ENCODE measurements at places on chromosomes 3 and 15.

DNA sequence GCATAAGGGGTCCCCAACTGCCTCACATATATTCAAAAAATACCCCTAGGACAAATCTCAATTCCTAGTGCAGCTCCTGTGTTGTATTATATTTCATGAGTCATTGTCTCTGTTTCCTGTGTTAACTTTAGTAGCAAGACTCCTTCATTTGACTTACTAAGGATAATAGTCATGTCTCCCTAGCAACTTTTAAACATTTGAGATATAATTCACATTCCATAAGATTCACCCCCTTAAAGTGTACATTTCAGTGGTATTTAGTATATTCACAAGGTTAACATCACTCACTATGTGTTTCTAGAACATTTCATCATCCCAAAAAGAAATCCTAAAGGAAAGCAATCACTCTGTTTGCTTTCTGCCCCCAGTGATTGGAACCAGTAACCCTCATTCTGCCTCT lies 121.3 kb upstream of the WNT7A start:
- no peak for DNase-seq

- no peak for DNase-seq
Observed at GRCh38 chr3:120567370-120568201, 28.6 kb upstream of the NDUFB4 start.

DNA sequence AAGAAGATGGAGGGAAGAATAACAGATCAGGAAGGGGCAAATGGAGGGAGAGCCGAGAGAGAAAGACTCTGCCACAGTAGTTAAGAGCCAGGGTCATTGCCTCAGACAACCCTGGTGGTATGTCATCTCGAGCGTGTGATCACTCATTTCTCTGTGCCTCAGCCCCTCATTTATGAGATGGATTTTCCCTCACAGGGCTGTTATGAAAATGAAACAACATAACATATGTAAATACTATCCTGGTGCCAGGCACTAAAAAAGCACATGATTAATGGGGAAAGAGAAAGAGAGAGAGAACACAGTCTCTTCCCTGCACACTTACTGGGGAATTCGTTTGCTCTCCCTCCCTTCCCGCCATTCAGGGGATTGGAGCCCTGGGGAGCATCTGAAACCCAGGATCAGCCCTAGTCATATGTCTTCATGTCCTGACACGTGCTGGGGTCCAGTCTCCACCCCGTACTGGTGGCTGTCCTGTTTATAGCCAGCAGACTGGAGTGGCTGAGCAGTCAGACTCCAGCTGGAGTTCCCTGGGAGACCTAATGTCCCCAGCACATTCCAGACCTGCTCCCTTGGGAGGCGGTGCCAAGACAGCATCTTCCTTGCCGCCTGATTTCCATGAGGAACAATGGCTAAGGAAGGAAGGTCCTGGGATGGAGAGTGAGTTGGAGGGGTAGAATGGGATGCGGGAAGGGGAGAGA lies 14.7 kb upstream of the AMOTL2 start:
- DNase-seq, result no peak

DNA sequence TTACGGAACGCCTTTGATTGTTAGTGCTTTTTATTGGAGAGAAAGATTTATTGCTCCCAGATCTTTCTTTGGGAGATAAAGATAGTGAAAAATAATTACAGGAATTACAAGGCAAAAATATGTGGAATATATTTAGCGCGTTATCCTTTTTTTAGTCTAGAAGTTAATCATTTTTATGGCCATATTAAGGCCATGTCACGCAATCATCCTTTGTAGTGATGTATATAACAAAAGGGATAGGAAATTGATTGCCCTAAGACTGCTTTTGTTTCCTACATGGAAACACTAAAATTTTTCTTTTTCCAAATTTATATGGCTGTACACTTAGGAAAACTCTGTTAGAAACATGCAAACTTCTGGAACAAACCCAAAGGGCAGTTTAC lies 1.5 kb downstream of the TRPC1 start:
- no peak for DNase-seq

DNA sequence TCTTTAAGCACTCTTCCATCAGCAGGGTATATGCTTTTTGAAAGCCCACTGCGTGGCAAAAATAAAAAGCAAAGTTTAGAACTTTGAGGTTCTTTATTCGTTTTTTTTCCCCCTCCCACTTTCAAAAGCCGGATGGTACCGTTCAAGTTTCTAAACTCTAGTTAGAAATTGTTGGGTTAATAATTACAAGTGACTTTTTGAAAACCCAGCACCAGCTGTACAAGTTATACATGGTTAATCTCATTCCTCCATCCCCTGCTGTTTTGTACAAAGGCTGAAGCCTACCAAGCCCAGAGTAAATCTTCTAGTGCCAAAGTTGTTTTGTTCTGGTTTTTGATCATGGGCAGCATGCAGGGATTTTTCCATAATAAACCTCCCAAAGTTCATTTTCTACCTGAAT lies 48.6 kb downstream of the WDR72 start:
- no peak for DNase-seq

GRCh38 chr3:150184426-150185071 lies 213.9 kb upstream of the PFN2 start:
- DNase-seq, result no peak

DNA sequence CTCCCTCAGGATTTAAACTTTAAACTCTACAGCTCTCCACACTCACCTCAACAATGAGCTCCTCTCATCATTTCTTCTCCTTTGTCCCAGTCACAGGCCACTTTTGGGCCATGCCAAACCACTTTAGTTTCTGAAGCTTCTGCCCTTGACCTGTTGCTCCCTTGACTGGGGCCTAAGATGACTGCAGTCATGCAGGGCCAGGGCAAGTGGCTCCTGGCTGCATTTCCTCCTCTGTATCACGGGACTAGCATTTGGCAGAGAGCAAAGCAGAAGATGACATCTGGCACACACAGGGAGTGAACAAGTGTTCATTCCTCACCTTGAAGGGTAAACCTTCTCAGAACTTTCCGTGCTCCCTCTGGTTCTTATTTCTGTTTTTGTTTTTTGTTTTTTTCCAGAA lies 136.9 kb downstream of the PDE8A start:
- DNase-seq, result no peak

DNA sequence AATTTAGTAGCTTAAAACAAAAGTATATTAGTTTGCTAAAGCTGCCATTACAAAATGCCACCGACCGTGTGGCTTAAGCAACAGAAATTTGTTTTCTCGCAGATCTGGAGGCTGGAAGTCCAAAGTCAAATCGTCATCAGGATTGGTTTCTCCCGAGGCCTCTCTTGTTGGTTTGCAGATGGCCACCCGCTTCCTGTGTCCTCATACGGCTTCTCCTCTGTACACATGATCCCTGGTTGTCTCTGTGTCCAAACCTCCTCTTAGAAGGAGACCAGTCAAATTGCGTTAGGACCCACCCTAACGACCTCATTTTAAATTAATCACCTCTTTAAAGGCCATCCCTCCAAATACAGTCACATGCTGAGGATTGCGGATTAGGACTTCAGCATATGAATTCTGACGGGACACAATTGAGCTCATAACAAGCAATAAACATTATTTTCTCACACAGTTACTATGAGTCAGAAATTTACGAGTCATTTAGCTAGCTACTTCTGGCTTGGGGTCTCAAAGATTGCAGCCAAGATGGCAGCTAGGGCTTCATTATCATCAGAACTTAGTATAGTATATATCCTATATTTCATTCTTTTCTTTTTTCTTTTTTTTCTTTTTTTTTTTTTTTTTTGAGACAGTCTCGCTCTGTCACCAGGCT lies 58.4 kb downstream of the RPL39L start:
- no peak for DNase-seq

- no peak for DNase-seq
Observed at GRCh38 chr3:138890555-138891187, 55.9 kb upstream of the PIK3CB start.

DNA sequence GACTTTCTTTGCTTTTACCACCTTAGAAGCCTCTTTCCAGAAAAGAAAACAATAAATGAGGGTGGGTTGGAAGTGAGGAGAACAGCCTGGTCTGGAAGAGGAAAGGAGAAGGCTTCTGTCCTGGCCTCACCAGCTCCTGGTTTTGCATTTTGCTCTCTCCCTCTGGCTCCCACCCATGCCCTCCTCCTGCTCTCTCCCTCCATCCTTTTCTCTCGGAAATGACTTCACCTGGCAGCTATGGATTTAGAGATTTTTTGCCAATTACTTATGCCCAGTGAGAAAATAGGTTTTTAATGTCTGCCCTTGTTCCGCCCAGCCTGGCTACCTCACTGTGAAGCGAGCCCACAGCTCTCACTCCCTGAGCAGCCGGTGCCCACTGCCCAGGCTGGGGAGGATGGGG lies 77.9 kb upstream of the NTRK3 start:
- DNase-seq, result no peak

GRCh38 chr15:71530116-71530515 lies 280.2 kb upstream of the NR2E3 start:
- no peak for DNase-seq

DNA sequence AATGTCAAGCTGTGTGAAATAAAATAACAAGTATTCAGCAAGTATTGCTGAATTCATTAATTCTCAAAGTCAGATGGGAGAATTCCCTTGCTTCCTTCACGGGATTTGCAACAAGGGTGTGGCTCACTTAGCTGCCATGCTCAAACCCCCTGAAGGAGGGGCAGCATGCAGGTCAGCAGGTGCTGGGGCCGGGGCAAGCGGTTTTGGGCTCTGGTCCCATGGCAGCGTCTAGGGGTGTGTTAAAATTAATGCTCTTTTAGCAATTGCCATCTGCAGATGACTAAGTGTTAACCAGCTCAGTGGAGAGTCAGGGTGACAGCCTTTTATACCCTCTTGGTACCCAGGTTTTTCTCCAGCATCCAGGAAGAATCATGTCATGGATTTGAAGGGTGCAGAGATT lies 40.0 kb upstream of the RBMS3 start:
- no peak for DNase-seq

DNA sequence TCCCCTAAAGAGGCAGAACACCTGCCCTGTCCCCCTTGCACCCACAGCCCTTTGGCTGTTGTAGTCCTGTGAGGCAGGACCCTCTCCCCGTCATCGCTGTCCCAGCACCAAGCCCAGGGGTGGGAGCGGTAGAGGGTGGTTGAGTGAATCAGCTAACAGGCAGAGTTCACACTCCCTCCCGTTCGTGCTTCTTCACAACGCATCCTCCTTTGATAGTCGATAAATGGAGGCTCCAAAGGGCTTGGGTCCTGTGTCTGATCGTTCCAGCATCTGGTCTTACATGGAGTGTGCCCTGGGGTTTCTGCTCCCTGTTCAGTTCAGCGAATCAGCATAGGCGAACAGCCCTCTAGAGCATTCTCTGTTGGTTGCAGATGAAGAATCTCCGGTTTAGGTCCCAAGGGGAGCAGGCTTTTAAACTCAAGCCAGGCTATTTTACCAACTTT lies 820 bp upstream of the HMCES start:
- no peak for DNase-seq

DNA sequence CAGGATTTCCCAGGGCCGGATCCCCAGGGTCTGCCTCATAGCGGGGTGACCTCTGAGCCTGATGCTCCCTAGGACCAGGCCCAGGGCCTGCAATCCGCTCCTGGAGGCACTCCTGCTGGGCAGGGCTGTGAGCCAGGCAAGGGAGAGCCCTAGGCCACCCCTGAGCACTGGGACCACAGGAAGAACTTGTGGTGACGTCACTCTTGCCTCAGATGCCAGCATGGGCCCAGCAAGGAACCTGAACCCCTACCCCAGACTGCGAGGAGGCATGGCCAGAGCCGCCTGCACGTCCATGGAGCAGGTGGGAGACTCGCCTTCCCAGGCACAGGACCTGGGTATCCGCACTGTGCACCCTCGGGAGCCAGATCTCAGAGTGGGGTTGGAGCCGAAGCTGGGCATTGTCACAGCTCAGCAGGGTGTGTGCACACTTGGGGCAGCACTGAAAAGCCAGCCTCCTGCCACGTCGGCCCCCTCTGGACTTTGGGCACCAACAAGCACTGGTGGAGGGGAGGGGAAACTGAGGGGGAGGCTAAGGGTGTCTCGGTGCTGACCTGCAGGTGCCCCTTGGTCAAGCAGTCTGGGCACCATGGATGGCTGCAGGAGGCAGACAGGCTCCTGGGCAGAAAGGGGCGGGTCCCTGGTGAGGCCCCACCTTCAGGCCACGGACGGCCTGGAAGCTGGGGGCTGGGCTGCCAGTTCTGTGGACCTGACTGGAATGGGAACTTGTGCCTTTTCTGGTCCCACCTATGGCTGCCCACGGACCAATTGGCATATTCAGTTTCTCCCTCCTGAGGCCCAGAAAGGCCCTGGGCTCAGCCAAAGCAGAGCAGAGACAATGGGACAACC lies 49.3 kb downstream of the SLC6A20 start:
- DNase-seq, result no peak

DNA sequence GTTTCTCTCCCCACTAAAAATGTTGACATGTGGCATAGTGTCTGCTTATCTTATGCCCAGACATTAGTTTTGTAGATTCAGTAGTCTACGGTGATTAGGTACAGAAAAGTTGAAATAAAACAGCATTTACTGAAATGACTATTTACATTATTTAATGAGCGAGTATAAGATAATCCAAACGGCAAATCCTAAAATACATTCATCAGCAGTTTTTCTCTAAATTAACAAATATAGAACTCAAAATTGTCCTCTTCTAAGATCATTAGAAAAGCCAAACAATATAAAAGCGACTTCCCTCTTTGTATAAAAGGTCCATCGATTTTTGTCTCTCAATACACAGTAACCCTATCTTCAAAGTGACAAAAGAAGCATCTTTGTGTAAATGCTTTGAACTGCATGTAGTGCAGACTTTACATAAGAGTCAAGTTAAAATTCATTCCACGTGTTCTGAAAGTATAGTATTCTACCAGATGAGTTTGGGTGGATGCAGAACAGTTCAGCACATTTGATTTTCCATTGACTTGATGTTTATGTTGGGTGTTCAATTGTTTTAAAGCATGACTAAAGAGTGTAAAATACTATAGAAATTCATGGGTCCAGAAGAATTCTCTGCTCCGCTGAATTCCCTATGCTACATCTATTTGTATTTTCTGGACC lies 480.8 kb upstream of the DPH6 start:
- DNase-seq, result no peak

- no peak for DNase-seq
Observed at GRCh38 chr3:71162221-71162620, 421.3 kb downstream of the FOXP1 start.

DNA sequence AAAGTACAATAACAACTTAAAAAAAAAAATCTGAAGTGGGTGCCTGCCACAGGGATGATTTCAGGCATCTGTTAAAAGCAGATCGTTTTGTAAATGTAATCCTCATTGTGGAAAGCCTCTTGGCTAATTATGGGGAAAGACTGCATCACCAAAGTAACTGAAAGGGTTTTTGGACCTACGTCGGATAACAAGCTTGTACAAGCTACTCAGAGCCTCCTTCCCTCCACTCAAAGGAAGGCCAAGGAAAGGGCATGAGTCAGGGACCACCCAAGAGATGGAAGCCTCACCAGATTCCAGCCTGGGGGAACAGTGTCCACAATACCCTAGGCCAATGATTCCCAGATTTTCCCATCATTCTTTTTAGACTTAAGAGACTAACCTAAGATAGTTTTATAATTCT lies 84.3 kb downstream of the ATP1B3 start:
- DNase-seq, result no peak

DNA sequence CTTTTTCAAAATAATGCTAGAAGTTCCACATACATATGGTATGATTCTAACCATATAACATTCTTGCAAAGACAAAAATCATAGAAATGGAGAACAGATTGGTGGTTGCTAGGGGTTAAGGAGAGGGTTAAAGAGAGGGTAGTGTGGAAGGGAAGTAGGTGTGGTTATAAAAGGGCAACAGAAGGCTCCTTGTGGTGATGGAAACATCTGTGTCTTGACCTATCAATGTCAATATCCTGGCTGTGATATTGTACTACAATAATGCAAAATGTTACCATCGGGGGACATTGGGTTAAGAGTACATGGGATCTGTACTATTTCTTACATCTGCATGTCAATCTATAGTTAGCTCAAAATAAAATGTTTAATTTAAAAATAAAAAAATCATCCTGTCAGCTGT lies 67.8 kb upstream of the FSIP1 start:
- DNase-seq, result no peak

Data from stimulated activated CD8-positive, alpha-beta memory T cell treated with anti-CD3 and anti-CD28 coated beads, Interleukin-7, amount 100 ng/mL, for 1 hour (primary cell).